ENCODE measurements at places on chromosomes 12 and 14.

- no peak for DNase-seq
These were observed 364.8 kb downstream of the NELL2 start for GRCh38 chr12:44511289-44511688.

DNA sequence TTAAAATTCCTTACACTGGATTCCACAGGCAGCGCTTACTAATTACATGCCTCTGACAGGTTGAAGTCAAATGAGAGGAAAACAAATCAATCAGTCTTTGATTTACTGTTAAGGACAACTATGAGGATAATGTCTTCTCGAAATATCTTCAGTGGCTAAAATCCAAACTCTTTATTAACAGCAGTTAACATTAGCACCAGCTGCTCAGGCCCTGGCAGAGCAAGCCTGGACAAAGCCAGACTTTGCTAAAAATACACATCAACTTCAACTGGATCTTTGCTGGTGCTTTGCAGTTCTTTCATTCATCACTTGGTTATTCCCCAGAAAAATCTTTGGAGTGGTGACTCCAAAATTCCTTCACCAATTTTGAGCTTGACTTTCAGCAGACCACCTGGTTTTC, 98.7 kb downstream of the HECTD4 start:
- no peak for DNase-seq

- DNase-seq = no peak
These were observed 64.7 kb downstream of the WASHC3 start for GRCh38 chr12:101997102-101997501.

DNA sequence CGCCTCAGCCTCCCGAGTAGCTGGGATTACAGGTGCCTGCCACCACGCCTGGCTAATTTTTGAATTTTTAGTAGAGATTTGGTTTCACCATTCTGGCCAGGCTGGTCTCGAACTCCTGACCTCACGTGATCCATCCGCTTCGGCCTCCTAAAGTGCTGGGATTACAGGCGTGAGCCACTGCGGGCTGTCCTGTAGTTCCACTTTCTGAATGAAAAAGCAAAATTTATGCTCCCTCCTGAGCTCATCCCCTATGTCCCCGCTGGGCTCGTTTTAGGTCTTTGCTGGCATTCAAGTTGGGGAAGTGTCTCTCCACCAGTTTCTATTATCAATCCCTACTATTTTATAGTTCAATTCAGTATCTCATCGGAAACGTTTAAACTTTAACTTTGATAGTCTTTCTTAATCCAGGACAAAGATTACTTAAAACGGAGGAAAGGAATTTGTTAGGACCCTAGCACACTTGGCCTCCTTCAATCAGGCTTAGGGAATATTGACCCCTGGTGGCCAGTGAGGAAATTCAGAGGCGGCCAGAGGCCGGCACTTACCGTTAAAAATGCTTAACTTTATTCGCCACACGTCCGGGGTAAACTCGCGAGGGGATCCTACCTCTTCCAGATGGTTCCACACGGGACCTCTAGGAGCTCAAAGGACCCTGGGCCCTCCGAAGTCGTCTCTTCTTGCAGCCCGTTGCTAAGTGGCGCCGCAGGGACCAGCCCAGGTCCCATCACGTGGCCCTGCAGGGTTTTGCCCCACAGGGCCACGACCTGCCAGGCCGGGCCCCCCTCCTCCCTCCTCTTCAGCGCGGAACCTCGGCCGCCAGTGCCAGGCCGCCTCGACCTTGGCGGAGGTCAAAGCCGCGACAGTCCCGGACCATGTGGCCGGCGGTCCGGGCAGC, 11.4 kb upstream of the DNAL1 start:
- DNase-seq = peak; percentile 23

DNA sequence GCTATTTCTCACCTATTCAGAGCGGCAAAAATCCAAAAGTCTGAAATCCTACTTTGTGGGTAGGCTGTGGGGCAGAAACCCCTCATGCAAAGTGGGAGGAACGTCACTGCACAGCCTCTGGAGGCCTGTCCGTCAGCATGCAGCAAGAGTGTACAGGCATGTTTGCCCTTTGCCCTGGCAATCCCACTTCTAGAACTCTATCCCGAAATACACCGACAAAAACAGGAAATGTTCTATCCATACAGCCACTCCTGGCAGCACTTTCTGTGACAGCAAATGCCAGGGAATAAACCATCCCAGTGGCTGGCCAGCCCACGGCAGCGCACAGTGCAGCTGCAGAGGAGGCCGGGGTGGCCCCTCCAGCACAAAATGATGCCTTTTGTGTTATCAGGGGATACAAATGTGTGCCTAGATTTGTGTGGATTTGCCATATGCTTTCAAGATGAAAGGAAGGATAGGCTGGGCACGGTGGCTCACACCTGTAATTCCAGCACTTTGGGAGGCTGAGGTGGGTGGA, 39.7 kb downstream of the AMN start:
- no peak for DNase-seq

DNA sequence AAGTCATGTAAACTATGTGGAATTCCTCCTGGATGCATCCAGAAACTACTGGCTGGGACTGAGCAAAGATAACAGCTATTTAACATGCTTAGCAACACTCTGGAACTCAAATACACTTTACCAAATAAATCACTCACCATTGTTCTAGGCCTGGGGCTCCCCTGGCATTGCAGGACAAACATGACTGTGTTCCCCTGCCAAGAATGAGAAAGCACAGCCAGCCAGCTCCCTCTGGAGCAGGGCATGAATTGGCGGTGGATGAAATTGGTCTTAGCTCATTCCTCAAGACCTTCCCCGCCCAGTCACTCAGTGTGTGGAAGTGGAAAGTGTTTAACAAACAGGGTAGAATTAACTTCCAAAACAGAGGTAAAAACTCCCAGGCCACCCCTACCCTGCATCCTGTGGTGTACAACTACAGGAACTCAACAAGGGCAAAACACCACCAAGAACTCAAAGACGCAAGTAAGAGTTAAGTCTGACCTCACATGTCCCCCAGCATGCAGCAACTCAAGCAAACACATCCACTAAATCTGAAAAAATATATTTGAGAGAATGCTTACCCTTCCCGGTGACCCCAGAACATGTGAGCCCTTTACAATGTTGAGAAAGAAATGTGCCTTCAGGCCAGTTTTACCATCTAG, 58.4 kb upstream of the BDKRB2 start:
- DNase-seq = no peak

GRCh38 chr14:99041820-99042174, 230.2 kb downstream of the BCL11B start:
- DNase-seq = no peak

DNA sequence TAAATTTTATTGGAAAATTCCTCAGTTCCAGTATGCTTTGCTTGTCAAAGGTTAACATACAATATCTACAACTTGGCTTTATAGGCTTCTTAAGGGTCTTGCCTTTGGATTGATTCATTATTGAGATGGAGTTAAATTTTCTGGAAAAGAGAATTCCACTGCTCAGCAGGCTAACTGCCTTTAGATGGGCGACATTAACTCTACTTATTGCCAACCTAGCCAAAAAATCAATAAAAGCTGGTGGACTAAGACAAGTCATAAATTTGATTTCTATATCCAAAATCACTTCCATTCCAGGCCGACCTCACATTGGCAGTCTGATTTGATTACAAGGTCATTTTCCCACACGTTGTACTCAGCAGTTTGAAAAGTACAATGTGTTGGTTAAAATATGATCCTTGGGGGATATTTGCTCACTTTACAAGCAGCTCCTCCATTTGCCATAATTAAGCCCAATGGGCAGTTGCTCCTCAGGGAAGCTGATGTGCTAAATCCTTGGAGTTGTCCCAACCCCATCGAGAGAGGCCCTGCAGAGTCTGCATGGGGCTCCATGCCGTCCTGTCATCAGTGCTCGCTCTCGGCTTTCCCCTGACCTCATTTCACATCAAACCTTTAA, 36.1 kb upstream of the CRY1 start:
- DNase-seq = no peak

- no peak for DNase-seq
These were observed 115.9 kb downstream of the ETV6 start for GRCh38 chr12:11765421-11765816.

GRCh38 chr12:87923361-87923760, 105.8 kb downstream of the C12orf50 start:
- DNase-seq = no peak

- no peak for DNase-seq
These were observed 691.8 kb downstream of the TMEM121 start for GRCh38 chr14:106218174-106218573.

- no peak for DNase-seq
These were observed 120.9 kb downstream of the SLC38A6 start for GRCh38 chr14:61101803-61102548.

- no peak for DNase-seq
These were observed 26.2 kb upstream of the HSP90B1 start for GRCh38 chr12:103903993-103904392.

- DNase-seq = no peak
These were observed 311.1 kb upstream of the FKBP4 start for GRCh38 chr12:2483713-2484112.

- DNase-seq = no peak
These were observed 8.4 kb downstream of the NIN start for GRCh38 chr14:50822501-50823042.

DNA sequence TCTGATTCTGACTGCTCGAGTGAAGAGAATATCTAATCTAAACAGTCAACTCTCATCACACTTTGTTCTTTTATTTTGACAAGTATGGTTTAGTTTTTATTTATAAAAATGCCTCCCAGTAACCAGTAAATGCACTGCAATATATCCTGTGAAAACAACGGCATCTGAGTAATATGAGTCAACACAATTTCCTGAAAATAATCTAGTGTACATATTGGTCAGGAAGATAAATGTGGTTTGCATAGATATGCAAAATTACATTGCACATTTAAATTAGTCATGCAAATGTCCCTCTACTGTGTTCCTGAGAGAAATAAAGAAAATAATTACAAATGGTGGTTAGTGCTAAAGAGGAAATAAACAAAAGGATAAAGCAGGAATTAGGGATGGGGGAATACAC, 1190.7 kb upstream of the SEL1L start:
- no peak for DNase-seq

GRCh38 chr12:131408484-131408883, 302.4 kb upstream of the SFSWAP start:
- no peak for DNase-seq

DNA sequence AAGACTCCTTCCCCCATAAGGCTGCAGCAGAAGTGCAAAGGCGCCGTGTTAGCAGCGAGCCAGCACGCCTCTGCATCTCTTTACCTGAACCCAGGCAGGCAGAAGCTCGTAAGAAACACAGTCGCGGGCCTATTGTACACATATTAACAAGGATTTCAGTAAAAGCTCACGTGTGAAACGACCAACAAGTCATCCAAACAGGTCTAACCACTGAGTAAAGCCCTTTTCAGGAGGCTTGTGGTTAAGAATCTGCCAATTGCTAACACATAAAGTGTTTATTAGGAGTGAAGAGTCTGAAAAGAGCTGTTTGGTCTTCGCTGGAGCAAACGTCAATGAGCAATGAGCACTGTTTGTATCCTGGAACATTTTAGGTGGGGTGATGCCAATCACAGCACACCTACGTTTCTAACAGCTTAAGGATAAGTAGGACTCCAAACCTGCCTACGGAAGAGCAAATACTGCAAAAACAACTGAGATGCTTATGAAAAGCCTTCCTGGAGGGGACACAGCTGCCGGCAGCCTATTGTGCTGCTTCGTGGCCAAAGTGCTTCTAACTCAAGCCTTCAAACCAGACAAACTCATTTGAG, 43.1 kb downstream of the PRKAB1 start:
- DNase-seq = no peak

GRCh38 chr12:5258926-5259325, 173.0 kb upstream of the NTF3 start:
- no peak for DNase-seq

- DNase-seq = no peak
These were observed 62.6 kb upstream of the RESF1 start for GRCh38 chr12:31896514-31897039.

DNA sequence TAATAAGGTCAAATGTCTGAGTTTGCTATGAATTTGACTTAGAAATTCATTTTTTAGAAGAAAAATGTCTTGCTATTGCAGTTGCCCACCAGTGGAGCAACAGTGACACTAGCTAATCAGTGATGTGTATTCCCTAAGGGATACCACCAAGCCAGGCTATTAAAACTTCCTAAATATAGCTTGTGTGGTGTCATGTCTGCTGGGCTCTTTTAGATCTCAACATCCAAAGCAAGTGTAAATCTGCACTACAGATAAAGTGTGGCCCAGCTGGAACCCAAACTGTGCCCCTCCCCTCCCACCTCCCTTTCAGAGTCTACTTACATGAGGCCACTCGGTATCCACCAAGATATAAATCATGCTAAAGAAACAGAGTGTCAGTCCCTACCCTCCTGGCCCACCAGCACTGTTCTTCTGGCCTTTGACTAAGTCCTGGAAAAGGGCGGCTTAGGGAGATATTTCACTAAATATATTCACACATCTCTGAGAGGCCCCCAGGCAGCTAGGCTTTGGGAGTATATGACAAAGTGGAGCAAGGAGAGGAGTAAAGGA, 53.8 kb downstream of the SLC35F4 start:
- no peak for DNase-seq

DNA sequence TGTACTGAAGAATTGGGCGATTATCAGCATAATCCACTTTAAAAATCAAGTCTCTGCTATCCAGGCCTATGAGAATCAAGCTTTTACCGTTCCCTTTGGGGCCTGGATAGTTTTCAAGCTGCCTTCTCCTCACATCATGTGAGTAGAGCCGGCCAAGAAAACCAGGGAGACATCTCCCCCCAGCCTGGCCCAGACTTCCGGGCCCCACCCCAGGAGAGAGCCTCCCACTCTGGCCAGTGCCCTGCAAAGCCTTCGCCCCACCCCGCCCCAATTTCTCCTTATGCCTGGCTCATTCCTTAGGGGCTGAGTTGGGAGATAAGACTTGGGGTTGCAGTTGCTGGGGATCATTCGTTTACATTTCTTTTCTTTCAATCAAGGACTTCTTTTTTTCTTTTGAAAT, 1.4 kb upstream of the TMEM132C start:
- DNase-seq = no peak

- no peak for DNase-seq
These were observed 139.7 kb downstream of the TTLL5 start for GRCh38 chr14:75800792-75801191.

- no peak for DNase-seq
These were observed 34.8 kb downstream of the KCNK13 start for GRCh38 chr14:90096566-90096965.

GRCh38 chr14:82490397-82490796, 956.7 kb upstream of the SEL1L start:
- DNase-seq = no peak

GRCh38 chr12:104049278-104049902, 597 bp downstream of the GLT8D2 start:
- no peak for DNase-seq
